Right cardiac atrium (tissue), 5 donors: ENCODE measurements at places on chromosomes 3 and 15.

GRCh38 chr3:141302364-141303141 lies 65.8 kb upstream of the ZBTB38 start:
- DNase-seq, result peak; percentile 60

DNA sequence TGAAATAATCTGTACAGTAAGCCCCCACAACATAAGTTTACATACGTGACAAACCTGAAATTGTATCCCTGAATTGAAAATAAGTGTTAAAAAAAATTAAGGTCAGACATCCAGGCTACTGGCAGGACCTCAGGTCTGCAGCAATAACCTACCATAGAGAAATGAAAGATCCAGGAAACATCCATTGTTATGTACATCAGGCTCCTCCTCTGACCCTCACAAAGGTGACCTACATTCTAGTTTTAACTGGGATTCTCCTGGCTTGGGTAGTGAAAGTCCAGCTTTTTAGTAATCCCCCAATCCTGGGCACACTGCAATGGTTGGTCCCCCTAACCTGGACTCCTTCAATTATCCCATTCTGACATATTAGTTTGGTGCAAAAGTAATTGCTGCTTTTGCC lies 749.6 kb upstream of the LMCD1 start:
- DNase-seq, result no peak

DNA sequence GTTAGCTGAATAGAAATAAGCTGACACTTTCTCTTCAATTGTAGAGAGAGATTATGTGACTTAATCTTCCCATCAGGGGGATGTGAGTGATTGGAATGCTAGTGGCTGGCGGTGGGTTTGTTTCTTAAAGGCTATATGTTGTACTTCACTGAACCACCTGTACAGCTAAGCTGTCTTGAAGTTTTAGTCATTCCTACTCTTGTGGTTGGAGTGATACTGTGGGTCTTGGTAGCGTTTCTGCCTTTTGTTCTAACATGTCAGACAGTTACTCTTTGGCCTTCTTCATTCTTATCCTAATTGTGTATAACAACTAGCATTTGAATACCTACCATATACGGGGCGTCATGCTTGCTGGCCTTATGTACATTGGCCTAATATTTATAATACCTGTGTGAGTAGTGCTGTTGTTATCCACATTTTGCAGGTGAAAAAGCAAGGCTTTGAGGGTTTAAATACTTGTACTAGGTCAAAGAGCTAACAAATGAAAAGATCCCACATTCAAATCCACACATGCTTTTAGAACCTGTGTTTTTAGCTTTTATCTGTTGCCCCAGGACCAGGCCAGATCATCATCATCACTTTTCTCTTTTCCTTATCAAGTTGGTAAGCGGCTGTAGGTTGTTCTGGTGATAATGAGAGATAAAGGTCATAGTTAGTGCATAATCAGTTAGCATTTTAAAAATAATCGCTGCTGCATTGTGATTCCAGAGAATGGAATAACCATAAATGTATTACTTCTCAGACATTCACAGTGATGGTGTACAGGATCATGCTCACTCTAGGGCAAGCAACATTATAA lies 50.2 kb downstream of the AKAP13 start:
- no peak for DNase-seq

DNA sequence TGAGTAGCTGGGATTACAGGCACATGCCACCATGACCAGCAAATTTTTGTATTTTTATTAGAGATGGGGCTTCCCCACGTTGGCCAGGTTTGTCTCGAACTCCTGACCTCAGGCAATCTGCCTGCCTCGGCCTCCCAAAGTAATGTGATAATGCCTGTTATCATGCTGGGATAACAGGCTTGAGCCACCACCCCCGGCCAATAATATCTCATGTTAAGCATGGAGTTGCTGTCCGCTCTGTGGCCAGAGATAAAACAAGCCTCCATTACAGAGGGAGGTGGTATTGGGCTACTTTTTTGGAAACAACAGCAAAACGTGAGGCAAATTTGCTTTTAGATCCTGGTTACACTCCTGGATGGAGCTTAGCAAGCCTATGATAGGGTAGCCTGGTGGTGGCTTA lies 32.9 kb upstream of the ALG1L2 start:
- DNase-seq, result no peak

GRCh38 chr3:9986230-9986725 lies 363 bp downstream of the EMC3 start:
- no peak for DNase-seq

DNA sequence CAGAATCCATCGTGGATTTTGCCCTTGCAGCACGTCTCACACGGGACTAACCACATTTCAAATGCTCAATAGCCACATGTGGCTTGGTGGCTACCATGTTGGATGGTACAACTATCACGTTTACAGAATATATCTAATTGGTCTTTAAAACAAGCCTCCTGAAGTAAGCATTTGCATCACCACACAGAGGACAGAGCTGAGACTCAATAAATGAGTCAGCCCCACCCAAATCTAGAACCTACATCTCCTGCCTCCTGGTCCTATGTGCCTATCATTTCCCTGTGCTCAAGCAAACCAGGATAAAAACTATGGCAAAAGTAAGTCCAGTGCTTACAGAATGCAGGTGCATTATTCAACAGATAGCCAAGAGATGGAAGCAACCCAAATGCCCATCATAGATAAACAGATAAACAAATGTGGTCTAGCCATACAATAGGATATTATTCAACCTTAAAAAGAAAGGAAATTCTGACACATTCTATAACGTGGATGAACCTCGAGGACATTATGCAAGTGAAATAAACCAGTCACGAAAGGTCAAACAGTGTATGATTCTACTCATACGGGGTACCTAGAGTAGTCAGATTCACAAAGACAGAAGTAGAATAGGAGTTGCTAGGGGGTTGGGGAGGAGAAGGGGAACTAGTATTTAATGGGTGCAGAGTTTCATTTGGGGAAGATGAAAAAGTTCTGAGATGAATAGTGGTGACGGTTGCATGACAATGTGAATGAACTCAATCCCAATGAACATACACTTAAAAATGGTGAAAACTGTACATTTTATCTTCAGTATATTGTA lies 43.9 kb downstream of the SRGAP3 start:
- no peak for DNase-seq
